ENCODE measurements at places on chromosomes 7 and 10.

DNA sequence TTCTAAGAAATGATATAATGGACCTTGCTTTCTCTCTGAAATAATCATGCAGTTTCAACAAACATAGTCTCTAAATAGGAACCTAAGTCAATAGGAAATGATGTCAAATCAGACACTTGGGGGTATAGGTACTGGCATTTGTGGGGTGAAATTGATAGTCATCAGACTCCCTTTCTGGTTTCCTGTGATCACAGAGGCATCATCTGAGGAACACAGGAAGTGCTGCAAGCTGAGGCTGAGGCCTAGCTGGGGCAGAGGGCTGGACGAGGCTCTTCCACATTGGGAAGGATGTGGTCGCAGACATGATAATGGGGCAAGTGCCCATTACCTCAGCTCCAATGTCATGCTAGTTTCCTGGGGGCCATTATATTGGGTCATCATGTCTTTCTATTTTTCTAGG lies 33.5 kb upstream of the TARP start:
- DNase-seq = no peak

- no peak for DNase-seq
Measured at GRCh38 chr7:135976312-135977006, 700 bp downstream of the MTPN start.

GRCh38 chr10:61688551-61689308 lies 26.0 kb downstream of the CABCOCO1 start:
- no peak for DNase-seq

GRCh38 chr10:124653811-124654651 lies 90.1 kb downstream of the FAM53B start:
- no peak for DNase-seq
